ENCODE measurements at places on chromosomes 4 and X.

DNA sequence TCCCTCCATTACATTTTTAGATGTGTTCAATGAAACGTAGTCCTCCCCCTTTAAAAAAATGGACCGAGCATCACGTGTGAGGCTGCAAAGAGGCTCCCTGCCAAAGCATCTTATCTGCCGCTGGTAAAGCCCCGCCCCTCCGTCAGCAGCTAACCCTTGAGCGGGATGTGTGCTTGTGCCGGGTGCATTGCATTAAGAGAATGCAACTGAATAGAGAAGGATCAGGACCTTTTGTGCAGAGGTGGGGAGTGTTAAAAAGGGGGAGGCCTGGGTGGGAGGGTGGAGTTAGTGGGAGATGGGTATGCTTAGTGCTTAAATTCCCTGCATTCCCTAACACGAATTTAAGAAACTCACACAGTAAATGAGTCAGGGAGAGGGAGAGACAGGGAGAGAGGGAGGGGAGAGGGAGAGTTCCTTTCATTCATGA lies 66.0 kb downstream of the TBL1X start:
- peak; percentile 48 for DNase-seq

GRCh38 chrX:18898492-18898891 lies 85.4 kb downstream of the PHKA2 start:
- DNase-seq, result no peak

DNA sequence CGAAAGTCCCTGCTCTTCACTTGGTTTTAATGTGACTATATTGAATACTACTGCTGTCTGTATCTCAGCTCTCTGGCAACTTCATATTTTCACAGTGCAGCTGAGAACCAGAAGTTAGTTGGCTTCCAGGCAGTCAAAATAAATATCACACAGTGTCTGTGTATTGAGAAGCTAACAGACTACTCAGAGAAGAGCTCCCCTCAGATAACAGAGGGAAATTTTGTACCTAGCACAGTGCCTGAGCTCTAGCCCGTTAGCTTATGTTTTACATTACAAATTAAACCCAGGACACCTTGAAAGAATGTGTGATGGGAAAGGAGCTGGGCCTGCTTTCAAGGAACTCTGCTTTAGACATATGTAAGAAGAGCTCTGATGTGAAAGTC lies 22.7 kb downstream of the JADE1 start:
- no peak for DNase-seq

- no peak for DNase-seq
Measured at GRCh38 chr4:169745291-169745690, 12.5 kb downstream of the HPF1 start.

Data from activated T-cell treated with anti-CD3 and anti-CD28 coated beads, Interleukin-2, amount 50 U/mL, for 48 hours (primary cell).